ENCODE measurements at places on chromosomes 13 and 19. TPM values are rescaled to one million over a fixed set of nuclear protein-coding genes. Genes with fewer than 3 reads are reported as not detected.

KIRREL2 gene
- 4.6 TPM for total RNA-seq

ADPRHL1 gene
- 1.7 TPM for total RNA-seq

DNA sequence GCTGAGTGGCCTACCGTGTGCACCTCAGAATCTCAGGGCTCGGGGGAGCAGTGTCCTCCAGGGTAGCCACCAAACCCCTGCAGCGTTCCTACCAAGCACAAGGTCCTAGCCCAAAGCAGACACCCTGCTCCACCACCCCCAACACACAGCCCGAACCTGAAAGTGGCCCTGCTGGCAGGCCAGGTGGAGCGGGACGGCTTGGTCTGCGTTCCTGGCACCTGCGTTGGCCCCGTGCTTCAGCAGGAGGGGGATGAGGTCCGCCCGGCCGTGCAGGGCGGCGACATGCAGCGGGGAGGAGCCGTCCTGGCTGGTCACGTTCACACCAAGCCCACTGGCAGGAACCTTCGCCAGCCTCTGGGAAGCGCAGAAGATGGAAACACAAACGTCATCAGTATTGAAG is 26.5 kb downstream of the PDCD5 start:
- H3K27me3 ChIP-seq, result no peaks in the 10 kb centered on the region
- no peak overlapping the region for H3K4me3 ChIP-seq
- no peaks in the 10 kb centered on the region for H3K4me1 ChIP-seq
- H3K27ac ChIP-seq, result no peak overlapping the region
- H3K36me3 ChIP-seq, result peaks cover 36% of the 10 kb centered on the region

- no peak overlapping the region for H3K27ac ChIP-seq
- DNase-seq, result peak; percentile 98
- peaks cover 7% of the 10 kb centered on the region for H3K27me3 ChIP-seq
- peak overlapping the region; percentile 18 for H3K4me3 ChIP-seq
Measured at GRCh38 chr19:45499196-45500180, 1.2 kb downstream of the PPM1N start.

- peaks cover 20% of the 10 kb centered on the region for H3K36me3 ChIP-seq
- no peaks in the 10 kb centered on the region for H3K4me1 ChIP-seq
- DNase-seq, result no peak
Measured at GRCh38 chr19:311813-312261, 20.6 kb upstream of the PLPP2 start.

DNA sequence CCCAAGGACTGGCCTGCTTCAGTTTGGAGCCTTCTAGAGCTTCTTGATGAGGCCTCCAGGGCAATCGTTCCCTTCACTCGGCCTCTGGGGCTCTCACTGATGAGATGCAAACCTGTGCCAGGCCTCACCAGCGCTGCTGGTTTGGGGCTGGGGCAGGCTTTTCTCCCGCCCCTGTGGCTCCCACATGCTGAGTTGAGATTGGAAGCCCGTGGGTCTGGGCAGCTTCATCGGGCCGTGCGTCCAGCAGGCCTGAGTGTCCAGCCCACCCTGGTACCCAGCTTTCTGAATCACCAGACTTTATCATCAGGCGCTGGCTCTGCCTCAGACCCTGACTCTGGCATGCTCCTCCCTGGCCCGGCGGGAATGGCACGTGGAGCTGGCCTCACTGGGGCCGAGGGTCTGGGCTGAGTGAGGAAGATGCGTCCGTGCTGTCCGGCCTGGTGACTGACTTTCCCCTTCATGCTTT is 4.3 kb downstream of the CALM3 start:
- no peaks in the 10 kb centered on the region for H3K4me1 ChIP-seq
- no peak overlapping the region for H3K4me3 ChIP-seq

DNA sequence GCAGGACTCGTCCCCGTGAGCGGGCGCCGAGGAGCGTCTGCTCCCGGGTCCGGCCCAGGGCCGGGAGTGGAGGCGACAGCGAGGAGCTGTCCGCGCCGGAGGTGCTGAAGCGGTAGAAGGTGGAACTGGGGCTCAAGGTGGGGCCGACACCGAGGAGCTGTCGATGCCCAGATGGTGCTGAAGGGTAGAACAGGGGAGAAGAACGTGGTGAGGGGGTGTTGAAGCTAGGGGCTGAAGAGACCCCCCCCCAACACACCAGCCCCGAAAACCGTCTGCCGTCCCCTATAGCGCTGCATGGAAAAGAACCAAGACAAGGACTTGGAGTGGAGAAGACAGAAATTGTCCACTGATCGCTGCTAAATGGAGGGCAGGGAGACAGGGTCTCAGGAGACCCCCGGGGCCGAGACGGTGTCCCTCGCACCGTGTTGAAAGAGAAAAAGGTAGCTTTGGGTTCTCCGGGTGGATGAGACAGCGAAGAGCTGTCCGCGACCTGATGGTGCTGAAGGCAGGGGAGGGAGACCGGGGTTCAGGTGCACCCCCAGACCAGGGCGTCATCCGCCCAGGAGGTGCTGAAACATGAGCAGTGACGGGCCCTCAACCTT is 7.1 kb upstream of the PDE4C start:
- H3K27ac ChIP-seq, result no peak overlapping the region
- peak overlapping the region; percentile 22 for H3K4me3 ChIP-seq
- peaks cover 14% of the 10 kb centered on the region for H3K4me1 ChIP-seq
- H3K36me3 ChIP-seq, result no peaks in the 10 kb centered on the region
- DNase-seq, result peak; percentile 95

Data from H1 (cell line).